ENCODE measurements at places on chromosomes 6 and 20.

GRCh38 chr20:59636766-59637370 is 32.5 kb downstream of the PHACTR3 start:
- DNase-seq: no peak

DNA sequence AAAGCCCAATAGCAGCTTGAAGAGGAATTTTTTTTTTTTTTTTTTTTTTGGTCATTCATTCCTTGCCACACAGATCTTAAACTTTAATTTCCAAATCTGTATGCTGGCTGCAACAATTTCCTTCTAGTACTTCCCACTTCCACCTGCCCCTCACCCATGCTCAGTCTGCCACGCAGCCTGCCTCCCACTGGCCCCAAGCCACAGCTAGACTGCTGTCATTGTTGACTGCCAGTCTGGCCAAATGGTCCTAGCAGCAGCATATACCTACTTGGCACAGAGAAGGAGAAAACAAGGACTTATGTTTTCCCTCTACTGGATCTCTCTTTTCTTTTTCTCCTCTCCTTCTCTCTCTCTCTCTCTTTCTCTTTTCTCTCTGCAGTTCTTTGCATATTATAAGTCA is 118.3 kb upstream of the HEY2 start:
- no peak for DNase-seq

- DNase-seq: no peak
Measured at GRCh38 chr20:46416421-46416820, 10.0 kb upstream of the ELMO2 start.

DNA sequence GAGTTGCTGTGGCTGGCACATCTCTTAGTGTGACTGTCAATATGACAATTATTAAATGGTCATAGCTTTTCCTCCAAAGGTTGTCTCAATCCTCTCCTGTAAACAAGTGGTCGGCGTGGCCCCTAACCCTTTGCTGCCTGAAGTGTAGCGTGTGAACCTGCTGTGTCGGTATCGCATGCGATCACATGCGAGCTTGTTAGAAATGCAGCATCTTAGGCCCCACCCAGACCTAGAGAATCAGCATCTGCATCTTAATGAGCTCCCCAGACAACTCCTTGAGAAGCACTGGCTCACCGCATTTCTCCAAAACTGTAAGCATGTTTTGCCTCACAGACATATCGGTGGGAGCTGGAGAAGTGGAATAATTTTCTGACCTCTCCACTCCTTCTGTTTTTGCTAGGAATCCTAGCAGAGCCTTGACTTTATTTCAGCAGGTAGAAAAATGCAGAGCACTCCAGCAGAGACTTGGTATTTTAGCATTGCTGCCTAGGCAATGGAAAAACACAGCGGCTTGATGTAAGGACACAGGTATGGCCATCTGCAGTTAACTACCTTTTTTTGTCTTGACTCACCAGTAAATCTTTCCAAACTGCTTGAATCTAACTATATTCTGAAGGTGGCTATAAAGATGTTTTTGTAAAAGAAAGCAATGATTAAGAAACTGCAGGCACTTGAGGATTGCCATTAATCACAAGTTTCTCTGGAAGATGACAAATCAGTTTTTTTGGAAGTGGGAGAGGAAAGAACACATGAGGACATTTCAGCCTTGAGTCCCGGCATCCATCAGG is 67.6 kb downstream of the PSMG4 start:
- DNase-seq: no peak

GRCh38 chr6:169798764-169799473 is 47.5 kb downstream of the ERMARD start:
- DNase-seq: peak; percentile 12

- no peak for DNase-seq
Measured at GRCh38 chr6:151624071-151624470, 130.3 kb downstream of the CCDC170 start.

DNA sequence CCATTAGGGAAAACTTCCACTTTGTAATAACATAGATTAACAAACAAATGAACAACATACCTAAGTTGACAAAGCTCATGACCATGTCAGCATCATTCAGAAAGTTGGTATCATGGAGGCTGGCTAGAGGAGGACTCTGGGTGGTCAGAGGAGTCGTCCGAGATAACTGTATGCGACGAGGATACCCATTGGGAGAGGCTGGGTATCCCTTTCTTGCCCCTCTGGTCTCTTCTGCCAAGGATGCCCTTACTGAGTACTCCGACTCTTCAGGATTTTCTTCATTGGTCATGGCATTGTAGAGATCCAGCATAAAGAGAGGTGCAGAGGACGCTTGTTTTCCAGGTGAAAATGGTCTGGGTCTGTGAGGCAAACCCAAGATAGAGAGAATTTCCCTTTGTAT is 1.1 kb downstream of the BMP5 start:
- DNase-seq: no peak

All from suprapubic skin (tissue), 4 donors.